Retinal pigment epithelial cell (primary cell): ENCODE measurements at places on chromosomes 6 and 20.

DNA sequence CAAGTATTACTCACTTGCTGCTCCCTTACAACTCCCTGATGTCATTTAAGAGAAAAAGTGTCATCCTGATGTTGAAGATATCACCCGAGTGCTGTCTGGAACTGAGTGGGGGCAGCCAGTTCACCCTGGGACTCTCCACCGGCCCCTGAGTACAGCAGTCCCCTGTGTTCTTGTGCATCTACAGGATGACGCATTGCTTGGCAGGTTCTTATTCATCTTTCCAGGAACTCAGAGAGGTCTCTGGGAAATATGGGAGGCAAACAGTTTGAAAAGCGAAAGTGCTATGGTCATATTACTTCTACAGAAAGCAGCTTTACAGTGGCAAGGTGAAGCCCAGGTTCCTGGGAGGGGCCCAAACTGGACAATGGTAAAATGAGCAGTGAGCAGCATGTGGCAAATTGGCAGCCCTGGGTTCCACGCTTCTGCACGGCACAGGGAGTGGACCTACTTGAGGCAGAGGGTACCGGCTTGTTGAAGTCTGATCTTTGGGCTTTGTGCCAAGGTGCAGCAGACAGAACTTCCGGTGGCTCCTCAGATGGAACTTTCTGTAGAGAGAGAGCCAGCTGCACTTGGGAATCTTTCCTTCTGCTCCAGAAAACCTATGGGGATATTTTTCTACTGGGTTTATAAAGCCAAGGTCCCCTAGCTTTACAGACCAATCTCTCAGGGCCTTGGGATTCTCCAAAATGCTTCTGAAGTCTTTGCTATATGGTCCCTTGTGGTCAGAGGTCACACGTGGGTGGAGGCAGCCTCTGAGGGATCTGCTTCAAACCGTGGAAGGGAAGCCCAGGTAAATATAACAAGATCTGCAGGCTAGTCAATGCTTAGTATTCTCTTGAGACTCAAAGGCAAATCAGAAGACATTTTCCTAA, 128.3 kb downstream of the MAP3K7 start:
- DNase-seq = no peak

DNA sequence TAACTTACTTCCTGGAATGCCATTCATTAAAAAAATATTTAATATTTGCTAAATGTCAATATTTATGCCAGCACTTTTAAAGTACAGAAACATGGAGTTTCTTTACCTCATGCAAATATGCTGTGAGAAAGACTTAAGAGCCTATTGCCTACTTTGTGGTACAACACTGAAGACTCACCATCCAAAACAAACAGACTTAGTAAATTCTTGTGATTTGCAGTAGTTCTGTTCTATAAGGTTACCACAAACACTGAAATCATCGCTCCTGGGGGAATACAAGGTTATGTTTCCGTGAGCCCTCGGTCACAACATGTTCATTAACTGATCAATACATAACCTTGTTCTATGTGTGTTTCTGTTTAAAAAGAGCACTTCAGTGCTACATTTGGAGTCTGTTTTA, 78.3 kb downstream of the ATG5 start:
- DNase-seq = no peak

DNA sequence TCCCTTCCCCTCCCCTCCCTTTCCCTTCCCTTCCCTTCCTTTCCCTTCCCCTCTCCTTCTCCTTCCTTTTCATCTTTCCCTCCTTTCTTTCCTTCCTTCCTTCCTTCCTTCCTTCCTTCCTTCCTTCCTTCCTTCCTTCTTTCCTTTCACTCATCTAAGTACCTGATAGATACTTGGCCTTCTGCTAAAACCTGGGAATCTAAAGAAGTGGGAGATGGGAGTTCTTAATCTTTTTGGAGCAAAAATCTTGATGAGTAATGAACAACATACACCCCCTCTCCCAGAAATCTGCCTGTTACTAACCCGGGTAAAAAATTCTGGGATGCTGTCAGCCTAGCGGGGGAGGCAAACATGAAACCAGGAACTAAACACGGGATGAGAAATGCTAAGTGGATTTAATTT, 100.7 kb downstream of the VEGFA start:
- DNase-seq = no peak

DNA sequence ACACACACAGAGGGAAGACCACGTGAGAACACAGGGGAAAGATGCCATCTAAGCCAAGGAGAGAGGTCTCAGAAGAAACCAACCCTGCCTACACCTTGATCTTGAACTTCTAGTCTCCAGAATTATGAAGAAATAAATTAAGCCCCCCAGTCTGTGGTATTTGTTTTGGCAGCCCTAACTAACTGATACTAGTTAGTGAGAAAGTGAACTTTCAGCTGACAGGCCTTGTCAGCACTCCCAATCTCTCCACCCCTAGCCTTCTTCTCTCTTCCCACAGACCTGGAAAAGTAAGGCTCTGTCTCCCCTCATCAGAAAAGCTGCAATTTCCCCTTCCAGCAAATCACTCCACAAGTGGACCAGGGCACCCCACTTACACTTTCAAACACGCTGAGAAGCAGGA, 108.6 kb upstream of the CDYL start:
- no peak for DNase-seq

DNA sequence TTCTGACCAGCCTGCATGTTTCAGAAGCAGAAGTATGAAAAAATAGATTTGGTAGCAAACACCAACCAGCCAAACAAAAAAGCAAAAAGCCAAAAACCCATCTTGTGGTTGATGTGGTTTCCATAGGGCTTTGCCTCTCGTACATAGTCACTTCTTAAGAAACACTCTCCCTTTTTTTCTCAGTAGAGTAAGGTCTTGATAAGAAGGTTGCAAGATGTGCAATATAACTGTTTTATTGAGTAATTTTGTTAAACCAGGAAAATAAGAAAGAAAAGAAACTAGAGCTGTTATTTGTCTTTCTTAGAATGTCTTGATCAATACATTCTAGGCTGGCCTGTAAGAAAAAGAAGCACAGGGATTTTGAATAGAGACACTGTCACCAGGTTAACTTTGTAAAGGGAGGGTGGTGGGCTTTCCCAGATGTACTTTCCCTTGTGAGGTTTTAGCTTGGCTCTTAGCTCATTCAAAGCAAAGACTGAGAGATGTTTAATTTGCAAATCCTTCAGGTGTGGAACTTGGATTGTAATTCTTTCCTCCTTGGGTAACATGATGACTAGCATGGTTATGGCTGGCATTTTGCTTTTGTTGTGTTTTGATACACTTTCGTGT, 49.7 kb downstream of the AKAP12 start:
- no peak for DNase-seq
